ENCODE measurements at places on chromosomes 4 and X.

GRCh38 chr4:147118528-147118927 lies 172.9 kb upstream of the TTC29 start:
- DNase-seq = no peak

DNA sequence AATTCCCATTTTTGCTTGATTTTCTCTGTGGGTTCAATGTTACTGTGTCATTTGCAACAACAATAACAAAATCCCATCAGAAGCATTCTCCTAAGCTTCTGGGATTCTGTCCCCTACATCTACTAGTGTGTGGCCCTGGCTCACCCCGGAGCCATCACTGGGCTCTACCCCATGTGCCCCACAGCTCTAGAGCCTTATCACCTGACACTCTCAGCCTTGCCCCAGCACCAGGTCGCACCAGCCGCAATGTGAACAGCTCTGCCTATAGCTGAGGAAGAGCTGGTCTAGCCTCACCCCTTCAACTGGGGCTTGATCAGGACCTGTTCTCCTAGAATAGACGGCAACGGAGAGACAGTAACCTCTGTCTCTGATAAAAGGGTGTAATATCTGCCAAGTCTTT lies 161.7 kb downstream of the SHROOM3 start:
- no peak for DNase-seq

DNA sequence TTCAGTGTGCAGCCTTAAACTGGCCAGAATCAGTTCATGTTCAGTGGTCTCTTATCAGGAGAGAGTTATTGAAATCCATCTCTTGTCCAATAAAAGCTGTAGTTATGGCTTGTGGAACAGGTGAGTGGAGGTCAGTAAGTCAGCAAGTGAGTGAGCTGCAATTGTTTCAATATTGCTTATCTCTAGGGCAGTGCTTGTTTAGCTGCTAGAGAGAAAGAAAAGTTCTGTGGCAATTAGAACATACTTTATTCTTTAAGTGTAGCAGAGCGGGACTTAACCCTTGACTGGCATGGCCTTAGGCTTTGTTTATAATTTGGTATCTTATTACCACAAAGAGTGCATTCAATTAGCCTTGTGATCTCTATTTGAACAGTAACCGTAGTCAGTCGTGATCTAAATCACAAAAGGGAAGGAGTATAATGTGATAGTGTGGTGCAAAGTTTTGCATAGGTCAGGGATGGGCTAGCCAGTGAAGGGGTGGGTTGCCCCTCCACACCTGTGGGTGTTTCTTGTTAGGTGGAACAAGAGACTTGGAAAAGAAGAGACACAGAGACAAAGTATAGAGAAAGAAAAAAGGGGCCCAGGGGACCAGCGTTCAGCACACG lies 6.9 kb upstream of the ETDC start:
- no peak for DNase-seq

DNA sequence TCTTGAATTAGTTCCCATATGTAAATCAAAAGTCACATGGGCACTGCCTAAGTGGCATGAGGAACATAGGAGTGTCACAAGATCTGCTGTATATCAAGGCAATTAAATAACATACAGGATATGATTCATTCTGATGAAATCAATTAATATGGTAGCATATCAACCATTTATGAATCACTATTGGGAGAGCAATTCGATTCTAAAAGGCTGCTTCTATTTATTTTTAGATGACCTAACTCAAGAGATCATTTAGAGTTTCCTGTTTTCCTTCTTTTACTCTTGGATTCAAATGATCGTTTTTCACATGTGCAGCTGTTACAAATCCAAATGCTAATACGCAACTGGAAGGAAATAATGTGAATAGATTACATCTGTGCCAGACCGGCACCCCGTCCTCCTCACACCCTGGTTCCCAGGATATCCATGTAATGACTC lies 81.9 kb downstream of the HCCS start:
- DNase-seq = no peak
